ENCODE measurements at places on chromosomes 4 and X.

GRCh38 chrX:103716962-103717361 is 6.3 kb downstream of the TMEM31 start:
- no peak for DNase-seq

DNA sequence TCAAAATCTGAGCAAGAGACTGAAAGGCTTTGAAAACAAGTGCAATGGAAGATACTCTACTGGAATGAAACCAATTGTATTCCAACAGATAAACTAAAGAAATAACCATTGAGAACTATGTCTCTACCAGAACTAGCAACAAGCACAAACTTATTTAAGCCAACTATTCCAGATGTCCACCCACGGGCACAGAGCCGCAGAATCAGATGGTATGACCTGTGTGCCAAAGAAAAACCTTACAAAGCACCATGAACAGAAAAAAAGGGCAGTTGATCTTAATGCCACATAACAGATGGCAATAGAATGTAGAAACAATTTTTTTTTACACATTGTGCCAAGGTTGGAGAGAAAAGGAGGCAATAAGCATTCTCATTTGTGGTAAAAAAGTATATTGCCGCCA is 269.3 kb upstream of the ADGRL3 start:
- DNase-seq: no peak

GRCh38 chr4:79353075-79353474 is 27.2 kb upstream of the NAA11 start:
- DNase-seq: no peak

GRCh38 chr4:21885241-21885640 is 63.3 kb downstream of the KCNIP4 start:
- no peak for DNase-seq

DNA sequence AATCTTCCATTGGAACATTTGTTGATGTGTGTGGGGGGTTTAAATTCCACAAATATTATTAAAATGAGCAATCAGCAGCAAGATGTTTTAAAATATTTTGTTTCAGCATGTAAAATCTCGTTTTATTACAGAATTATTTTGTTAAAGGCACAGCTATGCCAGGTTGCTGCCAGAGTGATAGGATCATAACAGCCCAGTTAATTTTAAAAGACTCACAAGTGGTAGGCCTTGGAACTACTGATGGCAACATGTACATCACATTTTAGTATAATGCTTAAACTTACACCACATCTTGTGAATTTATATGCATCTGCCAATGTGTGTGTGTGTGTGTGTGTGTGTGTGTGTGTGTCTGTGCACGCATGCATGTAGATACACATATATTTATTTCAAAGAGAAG is 97.8 kb upstream of the SPRY1 start:
- no peak for DNase-seq

DNA sequence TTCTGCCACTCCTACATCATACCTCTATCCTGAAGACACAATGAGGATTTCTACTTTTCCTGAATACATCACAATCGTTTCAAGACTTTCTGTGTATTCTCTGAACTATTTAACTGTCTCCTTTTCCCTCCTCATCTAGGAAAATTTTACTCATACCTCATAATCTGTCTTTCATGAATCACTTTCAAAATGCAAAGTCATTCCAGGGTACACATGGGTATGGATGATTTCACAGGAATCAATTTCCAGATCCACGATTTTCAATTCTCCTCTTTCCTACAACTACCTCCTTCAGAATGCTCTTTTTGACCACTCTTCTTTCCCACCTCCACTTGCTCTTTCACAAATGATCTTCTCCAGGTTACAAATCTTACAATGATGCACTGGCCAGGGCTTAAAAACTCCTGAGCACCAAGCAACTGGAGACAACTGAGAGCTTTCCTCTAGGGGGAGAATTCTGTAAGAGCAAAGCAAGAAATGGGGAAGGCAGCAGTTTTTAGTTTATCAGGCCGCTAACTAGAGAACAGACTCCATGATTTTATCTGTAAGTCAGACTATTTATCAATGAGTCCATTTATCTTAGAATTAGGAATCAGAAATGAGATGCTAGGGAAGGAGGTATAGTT is 116.4 kb downstream of the PPP3CA start:
- no peak for DNase-seq

- DNase-seq: no peak
These were observed 16.4 kb downstream of the PSAPL1 start for GRCh38 chr4:7418131-7418943.

DNA sequence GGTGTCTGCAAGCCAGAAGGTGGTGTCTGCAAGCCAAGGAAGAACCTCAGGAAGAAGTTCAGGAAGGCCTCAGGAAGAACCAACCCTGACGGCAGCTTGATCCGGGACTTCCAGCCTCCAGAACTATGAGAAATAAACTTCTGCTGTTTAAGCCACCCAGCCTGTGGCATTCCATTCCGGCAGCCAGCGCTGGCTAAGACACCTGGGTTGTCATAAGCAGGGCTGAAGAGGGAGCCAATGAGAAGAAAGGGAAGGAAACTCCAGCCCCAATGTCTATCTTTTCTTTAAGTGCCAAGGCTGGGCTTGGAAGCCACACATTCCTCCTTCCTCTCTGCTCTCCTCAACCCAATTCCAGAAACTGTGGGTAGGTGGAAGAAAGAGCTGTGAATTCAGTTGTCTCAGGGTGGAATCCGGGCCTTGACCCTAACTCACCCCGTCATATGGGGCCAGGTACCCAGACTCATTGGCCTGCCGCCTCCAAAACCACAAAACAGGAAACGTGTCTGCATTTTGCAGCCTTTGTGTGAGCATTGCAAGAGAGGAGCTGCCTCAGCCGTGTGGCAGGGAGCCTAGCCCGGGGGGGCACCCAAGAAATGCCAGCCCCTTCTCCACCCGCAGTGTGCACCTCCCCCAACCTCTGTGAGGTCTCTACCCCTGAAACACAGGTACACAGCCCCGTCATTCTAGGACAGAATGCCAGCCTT is 26.8 kb downstream of the CRMP1 start:
- DNase-seq: no peak

DNA sequence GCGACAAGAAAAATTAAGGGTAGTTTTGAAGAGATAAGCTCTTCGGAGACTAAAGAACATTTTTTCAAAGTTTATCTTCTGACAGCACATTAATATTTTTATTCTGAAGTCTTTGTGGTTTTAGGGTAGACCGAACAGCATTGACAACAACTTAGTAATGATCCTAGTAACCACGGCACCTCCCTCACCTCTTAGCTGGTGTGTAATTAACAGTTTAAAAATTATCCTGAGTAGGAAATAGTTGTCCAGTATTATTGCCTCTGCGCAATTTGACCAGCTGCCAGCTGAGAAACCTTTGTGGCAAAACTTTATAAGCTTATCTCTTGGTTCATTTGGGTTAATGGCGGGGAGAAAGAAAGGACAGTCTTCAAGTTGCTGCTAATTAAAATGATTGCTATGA is 213.6 kb downstream of the CBLL2 start:
- DNase-seq: no peak

DNA sequence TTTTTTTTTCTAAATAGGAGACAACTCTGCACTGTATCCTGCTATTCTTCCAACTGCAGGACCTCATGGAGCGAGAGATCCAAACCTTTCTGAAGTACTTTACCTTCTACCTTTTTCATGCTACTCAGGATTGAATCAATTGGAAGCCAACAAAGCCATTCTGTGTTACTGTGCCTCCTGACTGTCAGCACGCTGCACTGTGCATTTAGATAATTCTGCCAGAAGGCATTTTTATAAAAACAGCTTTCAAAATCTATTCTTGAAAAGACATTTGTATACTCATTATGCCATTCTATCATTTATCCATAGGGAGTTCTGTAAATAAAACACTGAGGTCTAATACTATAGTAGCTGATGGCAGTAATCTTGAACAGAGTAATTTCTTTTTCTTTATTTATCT is 142.8 kb downstream of the SLIT2 start:
- no peak for DNase-seq

DNA sequence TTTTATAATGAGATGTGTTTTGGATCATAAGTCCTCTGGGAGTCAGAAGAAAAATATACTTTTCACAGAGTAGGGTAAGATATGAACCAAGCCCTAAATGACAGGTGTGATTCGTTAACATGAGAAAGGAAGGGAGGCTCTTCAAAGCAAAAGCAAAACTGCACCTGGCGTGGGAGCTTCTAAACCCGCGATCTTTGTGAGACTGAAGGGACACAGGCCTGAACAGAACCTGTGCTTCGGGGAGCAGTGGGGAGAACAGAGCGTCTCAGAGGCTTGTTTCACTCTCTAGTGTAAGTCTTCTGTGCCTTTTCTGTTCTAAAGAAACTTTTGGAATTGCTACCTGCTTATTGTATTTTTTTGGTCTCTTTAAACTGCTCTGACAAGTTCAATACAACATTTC is 30.2 kb upstream of the CYP4V2 start:
- no peak for DNase-seq

- DNase-seq: no peak
These were observed 54.2 kb upstream of the RASSF6 start for GRCh38 chr4:73674451-73674919.

GRCh38 chrX:110407910-110408545 is 49.4 kb downstream of the RTL9 start:
- DNase-seq: no peak

- no peak for DNase-seq
These were observed 109.0 kb downstream of the ENOX2 start for GRCh38 chrX:130793975-130794374.

DNA sequence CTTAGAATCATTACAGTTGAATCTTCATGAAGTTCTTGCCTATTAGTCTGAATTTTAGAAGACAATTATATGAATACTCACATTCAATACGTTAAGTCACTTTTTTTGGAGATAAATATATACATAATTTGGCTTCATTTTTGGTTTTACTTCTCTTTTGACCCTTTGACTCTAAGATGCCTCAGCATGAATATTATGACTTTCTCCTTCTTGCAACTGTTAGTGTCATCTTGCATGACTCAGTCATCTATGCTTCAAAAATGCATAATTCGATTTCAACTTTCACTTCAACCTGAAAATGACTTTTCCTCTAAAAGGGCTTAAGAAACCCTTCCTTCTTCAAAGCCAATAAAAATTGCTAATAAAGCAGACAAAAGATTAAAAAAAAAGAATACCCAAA is 1427.5 kb downstream of the ADGRL3 start:
- DNase-seq: no peak

- DNase-seq: no peak
These were observed 101.1 kb downstream of the TMA16 start for GRCh38 chr4:163595580-163595979.

GRCh38 chr4:145690610-145691009 is 10.7 kb downstream of the C4orf51 start:
- no peak for DNase-seq

GRCh38 chr4:154545689-154546088 is 4.5 kb downstream of the PLRG1 start:
- no peak for DNase-seq

DNA sequence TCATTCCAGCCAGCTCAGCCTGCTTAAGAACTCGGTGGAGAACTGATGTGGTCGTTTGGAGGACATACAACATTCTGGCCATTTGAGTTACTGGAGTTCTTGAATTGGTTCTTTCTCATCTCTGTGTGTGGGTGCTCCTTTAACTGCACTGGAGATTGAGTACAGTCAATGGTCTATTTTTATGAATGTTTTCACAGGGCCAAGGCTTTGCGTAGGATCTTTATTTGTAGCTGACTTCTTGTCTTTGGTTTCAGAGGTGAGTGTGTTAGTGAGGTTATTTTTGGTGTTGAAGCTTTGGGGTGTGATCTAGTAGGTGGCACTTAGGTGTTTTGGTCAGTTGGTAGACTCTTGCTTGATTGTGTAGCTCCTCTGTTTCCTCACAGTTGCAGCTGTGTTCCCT is 288.4 kb downstream of the LHFPL1 start:
- DNase-seq: no peak

GRCh38 chr4:4395371-4395770 is 8.5 kb downstream of the NSG1 start:
- no peak for DNase-seq

GRCh38 chrX:154010330-154011087 is 9.2 kb downstream of the IRAK1 start:
- no peak for DNase-seq

DNA sequence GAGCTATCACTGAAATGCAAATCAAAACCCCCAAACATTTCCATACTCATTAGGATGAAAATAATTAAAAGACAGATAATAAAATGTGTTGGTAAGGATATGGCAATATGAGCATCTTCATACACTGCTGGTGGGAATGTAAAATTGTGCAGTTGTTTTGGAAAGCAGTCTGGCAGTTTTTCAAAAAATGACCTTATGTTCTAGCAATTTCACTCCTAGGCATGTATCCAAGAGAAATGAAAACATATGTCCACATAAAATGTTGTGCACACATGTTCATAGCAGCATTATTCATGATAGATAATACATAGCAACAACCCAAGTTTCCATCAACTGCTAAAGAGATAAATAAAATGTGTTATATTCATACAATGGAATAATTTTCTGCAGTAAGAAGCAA is 14.8 kb upstream of the GPRASP2 start:
- DNase-seq: no peak

GRCh38 chr4:113050371-113050755 is 910 bp downstream of the ANK2 start:
- DNase-seq: no peak

- no peak for DNase-seq
These were observed 65.0 kb downstream of the ZFX start for GRCh38 chrX:24214568-24214967.

- DNase-seq: no peak
These were observed 131.8 kb upstream of the ENPEP start for GRCh38 chr4:110344165-110344564.

DNA sequence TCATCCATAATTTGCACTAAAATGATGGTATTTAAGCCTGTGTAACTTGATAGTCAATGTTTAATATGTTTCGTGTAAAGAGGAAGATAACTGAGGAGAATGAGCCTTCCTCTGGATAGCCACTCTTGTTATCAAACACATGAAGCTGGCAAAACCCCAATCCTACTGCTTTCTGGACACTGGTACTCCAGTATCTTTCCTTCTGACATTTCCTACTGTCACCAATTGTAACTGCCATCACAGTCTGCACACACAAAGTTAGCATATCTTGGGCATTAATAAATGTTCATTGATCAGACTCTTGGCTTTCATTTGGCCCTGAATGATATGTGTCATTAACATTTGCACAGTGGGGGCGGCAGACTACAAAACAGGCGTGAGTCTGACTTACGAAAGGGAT is 419.1 kb downstream of the TMA16 start:
- no peak for DNase-seq

DNA sequence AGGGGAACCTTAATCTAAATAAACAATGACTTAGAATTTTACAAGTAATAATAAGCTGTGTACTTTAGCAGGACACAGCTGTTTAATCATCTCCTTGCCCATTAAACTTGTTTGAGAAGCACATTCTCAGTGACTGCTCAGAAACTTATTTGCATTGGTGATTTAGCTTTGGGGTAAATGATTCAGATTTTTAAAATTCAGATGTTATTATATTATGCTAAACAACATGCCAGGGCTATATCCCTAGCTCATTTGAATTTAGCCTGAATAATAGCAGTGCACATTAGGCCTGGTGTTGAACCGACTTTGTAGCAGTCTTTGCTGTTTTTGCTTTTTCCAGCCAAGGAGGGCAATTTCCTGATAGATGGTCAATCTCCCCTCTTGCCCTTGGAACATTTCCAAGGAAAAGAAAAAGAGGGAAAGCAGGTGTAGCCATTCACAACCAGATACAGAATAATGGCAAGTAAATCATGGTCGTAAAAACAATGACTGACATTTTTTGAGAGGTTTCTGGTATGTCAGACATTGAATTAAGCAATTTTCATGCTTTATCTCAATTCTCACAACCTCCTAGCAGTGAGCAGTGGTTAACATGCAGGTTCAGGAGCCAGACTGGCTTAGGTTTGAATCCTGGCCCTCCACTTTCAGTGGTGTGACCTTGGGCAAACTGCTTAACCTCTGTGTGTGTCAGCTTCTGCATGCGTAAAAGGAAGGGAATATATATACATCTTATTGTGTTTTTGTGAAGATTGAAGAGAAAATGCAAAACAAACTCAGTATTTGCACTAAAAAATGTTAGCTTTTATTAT is 16.8 kb downstream of the ARHGEF38 start:
- no peak for DNase-seq

All from left renal cortex interstitium (tissue), 4 donors.